Glomerular endothelial cell (primary cell): ENCODE measurements at places on chromosomes 7 and 10. TPM values are rescaled to one million over a fixed set of nuclear protein-coding genes. Genes with fewer than 3 reads are reported as not detected.

- no peak for DNase-seq
Observed at GRCh38 chr10:25028711-25029110, 12.3 kb downstream of the THNSL1 start.

GRCh38 chr10:79454259-79454658 lies 8.8 kb upstream of the ZCCHC24 start:
- no peak for DNase-seq

- DNase-seq = no peak
Observed at GRCh38 chr10:7752251-7752650, 35.5 kb downstream of the KIN start.

The SH2D4B gene
- total RNA-seq = 0.23 TPM in 1 of 2 replicates, not detected in the other

DNA sequence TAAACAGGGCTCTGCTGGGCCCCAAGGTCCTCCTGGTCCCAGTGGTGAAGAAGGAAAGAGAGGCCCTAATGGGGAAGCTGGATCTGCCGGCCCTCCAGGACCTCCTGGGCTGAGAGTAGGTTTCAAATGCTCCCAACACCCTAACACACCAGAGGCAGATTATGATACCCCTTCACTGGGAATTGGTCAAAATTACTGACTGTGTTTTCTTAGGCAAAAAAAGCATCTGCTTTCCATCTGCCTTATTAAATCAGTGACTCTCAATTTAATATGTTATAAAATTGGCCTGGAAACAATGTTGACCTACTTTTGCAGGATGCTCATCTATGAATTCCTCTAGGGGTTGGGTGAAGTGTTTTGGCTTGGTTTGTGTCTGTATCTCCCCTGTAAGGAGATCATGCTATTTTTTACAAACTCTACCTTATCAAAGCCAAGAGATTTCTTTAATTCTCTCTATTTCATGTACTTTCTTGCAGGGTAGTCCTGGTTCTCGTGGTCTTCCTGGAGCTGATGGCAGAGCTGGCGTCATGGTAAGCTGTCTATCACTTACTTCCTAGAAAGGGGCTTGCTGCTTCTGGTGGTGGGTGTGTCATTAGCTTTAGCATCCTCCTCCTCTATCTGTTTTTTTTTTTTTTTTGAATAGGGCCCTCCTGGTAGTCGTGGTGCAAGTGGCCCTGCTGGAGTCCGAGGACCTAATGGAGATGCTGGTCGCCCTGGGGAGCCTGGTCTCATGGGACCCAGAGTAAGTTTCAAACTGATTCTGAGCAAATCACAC lies 15.9 kb downstream of the COL1A2 start:
- no peak for DNase-seq

- DNase-seq = no peak
Observed at GRCh38 chr10:3781468-3782145, 3.4 kb downstream of the KLF6 start.

GRCh38 chr10:75272094-75272493 lies 36.3 kb upstream of the COMTD1 start:
- DNase-seq = no peak

GRCh38 chr10:2790396-2791188 lies 276.8 kb upstream of the PFKP start:
- DNase-seq = no peak

GRCh38 chr10:44958196-44958897 lies 1.3 kb upstream of the RASSF4 start:
- DNase-seq = no peak

GRCh38 chr7:17176371-17177032 lies 122.0 kb upstream of the AHR start:
- no peak for DNase-seq

GRCh38 chr7:8197994-8198698 lies 63.8 kb downstream of the ICA1 start:
- DNase-seq = no peak

GRCh38 chr7:6360841-6361240 lies 86.9 kb downstream of the DAGLB start:
- DNase-seq = no peak

The LDB1 gene
- total RNA-seq = 38.8 and 58.0 TPM in 2 replicates

The PCGF5 gene
- total RNA-seq = 22.8 and 27.5 TPM in 2 replicates

The PDZD7 gene
- 0.82 and 1.2 TPM in 2 replicates for total RNA-seq
